ENCODE measurements at places on chromosomes 1 and 21.
A peak's percentile ranks its signal among the peaks of the same experiment; 100 is the strongest.

- no peak for DNase-seq
Measured at GRCh38 chr1:19569786-19570185, 74.3 kb upstream of the NBL1 start.

GRCh38 chr1:219805191-219805590, 123.2 kb downstream of the SLC30A10 start:
- DNase-seq = no peak

DNA sequence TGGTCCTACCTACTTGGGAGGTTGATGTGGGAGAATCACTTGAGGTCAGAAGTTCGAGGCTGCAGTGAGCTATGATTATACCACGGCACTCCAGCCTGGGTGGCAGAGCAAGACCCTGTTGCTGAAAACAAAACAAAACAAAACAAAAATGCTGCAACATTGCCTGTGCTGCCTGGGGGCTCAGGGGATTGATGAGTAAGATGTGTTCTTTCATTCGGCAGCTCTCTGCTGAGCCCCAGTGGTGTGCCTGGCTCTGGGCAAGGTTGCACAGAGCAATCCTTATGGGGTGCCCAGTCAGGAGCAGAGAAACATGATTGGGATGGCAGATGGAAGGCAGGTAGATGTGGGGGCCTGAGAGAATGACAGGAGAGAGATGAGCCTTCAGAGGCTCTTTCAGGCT, 28.6 kb upstream of the KDM4A start:
- DNase-seq = no peak

DNA sequence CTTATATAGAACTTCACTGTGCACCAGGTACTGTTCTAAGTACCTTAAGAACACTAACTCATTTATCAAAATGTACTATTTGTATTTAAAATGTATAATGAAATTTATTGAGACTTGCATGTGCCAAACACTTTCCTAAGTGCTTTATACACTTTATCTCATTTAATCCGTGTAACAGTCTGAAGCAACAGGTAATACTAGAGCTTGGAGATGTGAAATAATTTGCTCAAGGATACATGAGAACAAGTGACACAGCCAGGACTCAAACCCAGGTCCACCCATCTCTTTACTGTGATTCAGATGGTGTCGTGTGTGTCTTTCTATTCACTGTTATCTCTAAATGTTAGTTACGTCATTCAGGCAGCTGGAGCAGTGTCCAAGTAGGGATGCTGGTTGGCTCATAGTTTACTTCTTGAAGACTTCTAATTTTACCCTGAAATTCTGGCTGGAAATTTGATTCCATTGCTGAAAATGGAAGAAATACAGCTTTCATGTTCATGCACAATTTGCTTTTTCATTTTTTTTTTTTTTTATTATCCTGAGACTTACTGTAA, 169.7 kb upstream of the UBE2U start:
- no peak for DNase-seq

DNA sequence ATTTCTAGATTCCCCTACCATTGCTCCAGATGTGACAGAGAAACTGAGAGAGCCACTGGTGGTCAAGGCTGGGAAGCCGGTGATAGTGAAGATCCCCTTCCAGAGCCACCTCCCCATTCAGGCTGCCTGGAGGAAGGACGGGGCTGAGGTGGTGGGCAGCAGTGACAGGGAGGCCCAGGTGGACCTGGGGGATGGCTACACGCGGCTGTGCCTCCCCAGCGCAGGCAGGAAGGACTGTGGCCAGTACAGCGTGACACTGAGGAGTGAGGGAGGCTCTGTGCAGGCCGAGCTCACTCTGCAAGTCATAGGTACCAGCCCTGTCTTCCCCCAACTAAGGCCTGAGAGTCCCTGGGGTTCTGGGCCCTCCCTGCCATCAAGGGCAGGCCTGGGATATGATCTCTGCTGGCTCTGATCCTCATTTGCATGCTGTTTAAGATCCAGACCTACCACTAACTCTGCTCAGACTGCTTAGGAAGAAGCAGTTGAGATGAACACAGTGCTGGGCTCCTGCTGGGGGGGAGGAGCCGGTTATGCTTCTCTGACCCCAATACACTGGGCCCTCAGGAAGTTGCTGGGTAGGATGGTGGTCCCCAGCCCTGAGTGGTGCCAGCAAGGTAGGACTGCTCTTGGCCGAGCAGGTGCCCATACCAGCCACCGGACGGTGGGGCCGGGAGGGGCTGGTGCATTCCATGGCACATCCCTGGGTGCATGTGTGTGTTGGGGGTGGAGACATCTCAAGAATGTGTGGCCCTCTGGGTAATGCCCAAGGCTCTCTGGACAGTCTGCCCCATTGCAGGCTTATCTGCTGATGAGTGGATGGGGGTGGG, 25.1 kb downstream of the IGFN1 start:
- no peak for DNase-seq

- DNase-seq = no peak
Measured at GRCh38 chr1:230745071-230745470, 2.1 kb upstream of the CAPN9 start.

DNA sequence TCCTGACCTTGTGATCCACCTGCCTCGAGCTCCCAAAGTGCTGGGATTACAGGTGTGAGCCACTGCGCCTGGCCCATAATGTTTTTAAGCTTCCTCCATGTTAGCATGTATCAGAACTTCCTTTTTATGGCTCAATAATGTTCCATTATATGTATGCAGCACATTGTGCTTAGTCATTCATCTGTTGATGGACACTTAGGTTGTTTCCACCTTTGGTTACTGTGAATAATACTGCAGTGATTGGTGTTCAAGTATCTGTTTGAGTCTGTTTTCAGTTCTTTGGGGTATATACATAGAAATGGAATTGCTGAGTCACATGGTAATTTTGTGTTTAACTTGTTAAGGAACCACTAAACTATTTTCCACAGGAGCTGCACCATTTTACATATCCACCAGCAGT, 17.7 kb downstream of the CMPK1 start:
- DNase-seq = no peak

DNA sequence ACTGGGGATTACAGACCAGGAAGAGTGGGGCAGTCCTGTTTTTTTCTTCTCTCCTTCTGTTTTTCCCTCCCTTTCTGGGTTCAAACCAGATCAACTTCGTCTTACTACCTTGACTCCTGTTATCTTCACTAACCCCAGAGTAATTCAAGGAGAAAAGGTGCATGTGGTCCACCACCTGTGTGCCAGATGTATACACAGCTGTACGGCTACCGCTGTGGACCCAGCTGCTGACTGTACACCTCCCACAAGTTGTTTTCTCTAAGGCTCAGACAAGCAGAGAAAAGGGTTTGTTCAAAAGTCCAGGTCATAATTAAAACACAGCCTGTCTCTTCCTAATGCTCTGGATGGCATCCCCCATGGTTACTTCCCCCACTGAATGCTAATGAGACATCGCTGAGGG, 102.1 kb downstream of the LMX1A start:
- no peak for DNase-seq

GRCh38 chr1:24562625-24563024, 6.7 kb downstream of the NCMAP start:
- no peak for DNase-seq

GRCh38 chr1:53946252-53947171, at the start of gene LRRC42:
Gene LRRC42, plus strand, starts transcription at chr1:53946350. Its CDS starts 5,650 bp downstream, at chr1:53952000.
- DNase-seq = peak; percentile 44

DNA sequence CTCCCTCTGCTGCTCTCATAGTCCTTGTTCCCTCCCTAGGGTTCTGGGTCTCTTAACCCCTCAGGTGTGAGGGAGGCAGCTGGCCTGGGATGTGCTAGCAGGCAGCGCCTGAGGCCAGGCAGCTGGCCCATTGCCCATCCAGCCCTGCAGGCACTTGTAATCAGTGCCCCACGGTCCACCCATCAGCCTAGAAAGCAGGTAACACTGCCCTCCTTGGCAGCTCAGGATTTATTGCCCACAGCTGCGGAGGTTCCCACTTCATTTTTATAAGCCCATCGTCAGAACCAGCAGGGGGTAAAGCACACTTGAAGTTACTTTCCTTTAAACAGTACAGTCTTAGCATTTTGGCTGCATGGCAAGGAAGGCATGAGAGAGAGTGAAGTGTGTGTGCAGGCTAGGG, 70.6 kb downstream of the TMEM53 start:
- no peak for DNase-seq

DNA sequence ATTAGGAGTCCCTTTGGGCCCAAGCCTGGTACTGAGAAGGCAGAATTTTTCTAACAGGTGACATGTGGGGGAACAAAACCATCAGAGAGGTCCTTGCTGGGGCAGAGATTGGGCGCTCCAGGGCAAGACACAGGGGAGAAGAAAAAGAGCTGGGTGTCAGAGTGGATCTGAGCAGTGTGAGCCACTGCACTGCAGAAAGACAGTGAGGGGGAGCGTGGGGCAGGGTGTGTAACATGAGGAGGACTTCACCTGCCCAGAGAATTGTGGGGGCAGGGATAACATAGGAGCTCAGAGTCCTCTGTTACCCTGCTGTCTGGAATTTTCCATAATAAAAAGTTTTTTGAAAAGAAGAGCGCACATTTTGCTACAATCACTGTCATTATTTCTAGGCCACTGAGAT, 25.5 kb upstream of the CSF3R start:
- DNase-seq = no peak

DNA sequence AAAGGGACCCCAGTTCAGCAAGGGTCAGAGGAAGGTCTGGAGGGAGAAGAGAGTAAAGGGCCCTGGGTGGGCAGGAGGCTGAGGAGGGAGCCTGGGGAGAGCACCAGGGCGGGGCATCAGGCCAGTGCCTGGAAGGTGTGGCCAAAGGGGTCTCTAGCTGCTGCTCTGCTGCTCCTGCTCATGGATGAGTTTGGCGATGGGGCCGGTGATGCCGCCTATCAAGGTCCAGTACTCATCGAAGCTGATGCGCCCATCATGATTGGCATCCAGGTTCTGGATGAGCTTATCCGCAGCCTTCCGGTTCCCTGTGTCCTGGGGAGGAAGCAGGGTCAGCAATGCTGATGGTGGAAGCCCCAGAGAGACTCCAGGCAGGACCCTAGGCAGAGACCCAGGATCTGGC, 5.6 kb downstream of the S100A16 start:
- no peak for DNase-seq

DNA sequence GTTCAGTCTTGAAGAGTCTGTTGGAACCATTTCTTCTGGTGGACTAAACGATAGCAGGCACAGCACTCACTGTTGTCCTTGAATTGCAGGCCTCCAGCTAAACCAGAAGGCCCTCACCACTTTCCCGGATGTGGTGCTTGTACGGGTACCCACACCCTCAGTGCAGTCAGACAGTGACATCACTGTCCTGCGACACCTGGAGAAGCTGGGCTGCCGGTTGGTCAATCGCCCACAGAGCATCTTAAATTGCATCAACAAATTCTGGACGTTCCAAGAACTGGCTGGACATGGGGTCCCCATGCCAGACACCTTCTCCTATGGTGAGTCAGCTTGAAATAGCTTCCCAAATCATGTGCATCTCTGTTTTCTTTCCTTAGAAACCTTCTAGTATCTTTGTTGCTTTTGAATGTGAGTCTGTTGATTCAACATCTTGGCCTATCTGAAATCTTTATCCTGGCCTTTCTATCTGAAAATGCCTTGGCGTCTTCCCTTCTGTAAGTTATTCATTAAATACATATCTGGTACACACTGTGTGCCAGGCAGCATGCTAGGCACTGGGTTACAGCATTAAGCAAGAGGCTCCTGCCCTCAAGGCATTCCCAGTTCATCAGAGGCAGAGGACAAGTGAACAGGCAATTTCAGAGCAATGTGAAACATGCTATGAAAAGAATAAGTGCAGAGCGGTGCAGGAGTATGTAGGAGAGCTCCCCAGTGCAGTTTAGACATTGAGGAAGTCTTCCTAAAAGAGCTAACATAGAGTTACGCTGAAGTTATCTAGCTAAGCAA, 18.9 kb downstream of the RIMKLA start:
- DNase-seq = no peak

DNA sequence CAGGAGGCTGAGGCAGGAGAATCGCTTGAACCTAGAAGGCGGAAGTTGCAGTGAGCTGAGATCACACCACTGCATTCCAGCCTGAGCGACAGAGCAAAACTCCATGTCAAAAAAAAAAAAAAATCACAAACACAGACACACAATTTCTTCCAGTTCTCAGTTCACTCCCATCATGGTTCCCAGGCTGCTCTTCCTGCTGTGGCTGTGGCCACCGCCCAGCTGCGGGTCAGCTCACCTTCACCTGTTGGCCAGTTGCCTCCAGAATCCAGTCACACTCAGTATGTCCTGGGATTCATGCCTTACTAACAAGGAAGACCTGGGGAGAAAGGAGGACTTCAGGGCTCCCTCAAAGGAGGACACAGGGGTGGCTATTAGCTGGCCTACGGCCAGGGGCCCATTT, 45.9 kb upstream of the SLC25A33 start:
- DNase-seq = no peak

- DNase-seq = no peak
Measured at GRCh38 chr1:109771712-109772657, 8.3 kb upstream of the EPS8L3 start.

DNA sequence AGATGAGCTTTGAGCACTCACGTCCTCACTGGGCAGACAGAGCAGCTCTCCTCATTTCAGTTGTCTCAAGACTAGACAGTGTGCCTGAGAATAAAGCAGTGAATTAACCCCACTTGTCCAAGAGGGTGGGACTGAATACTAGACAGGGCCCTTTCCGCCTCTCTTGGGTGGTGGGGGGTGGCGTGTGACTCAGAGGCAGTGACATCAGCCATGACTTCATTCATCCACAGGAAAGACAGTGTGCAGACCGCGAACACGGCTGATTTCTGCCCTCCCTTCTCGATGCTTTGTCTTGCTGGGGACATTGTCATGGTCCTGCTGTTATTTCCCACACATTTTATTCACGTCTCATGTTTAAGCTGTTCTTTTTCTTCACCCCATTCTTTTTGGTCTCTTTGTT, 64.9 kb downstream of the FGGY start:
- DNase-seq = no peak

GRCh38 chr1:58031416-58031815, 515.1 kb downstream of the OMA1 start:
- DNase-seq = no peak

DNA sequence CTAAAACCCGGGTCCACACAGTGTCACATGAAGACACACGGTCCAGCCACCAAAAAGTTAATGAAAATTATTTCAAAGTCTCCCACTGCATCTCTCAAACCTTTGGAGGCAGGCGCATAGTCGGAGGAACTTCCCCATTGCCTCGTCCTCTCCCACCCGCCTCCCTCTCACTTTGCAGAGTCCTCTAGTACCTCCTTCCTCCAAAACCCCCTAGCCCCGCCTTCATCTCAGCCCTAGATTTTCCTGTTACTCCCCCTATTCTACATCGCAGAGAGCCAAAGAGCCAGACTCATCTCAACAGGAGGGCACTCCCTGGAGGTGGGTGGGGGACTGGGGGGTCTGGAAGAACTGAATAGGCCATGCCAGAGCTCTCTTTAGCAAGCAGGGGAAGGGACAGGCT, 79.3 kb downstream of the DISP3 start:
- DNase-seq = no peak

DNA sequence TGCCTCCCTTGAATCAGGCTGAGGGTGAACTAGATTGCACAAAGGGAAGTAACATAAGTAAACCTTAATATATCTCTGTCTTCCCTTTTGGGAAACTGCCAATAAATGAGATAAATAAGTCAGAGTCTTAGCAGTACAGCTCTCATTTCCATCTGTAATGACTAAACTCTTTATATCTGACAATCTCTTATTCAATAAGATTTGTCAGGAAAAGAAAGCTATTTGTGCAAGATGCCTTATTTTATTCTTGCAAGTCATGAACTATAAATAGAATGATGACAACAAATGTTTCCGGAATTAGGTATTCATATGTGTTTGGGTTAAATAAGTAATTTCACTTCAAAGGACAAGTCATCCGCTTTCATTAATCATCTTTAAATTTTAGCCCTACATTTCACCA, 229.2 kb downstream of the PTGER3 start:
- DNase-seq = no peak
